Amygdala (tissue), 56 donors: ENCODE measurements at places on chromosomes 1 and 21.
A peak's percentile ranks its signal among the peaks of the same experiment; 100 is the strongest.

GRCh38 chr1:2334883-2335534 lies 56.3 kb downstream of the MORN1 start:
- no peak for DNase-seq

DNA sequence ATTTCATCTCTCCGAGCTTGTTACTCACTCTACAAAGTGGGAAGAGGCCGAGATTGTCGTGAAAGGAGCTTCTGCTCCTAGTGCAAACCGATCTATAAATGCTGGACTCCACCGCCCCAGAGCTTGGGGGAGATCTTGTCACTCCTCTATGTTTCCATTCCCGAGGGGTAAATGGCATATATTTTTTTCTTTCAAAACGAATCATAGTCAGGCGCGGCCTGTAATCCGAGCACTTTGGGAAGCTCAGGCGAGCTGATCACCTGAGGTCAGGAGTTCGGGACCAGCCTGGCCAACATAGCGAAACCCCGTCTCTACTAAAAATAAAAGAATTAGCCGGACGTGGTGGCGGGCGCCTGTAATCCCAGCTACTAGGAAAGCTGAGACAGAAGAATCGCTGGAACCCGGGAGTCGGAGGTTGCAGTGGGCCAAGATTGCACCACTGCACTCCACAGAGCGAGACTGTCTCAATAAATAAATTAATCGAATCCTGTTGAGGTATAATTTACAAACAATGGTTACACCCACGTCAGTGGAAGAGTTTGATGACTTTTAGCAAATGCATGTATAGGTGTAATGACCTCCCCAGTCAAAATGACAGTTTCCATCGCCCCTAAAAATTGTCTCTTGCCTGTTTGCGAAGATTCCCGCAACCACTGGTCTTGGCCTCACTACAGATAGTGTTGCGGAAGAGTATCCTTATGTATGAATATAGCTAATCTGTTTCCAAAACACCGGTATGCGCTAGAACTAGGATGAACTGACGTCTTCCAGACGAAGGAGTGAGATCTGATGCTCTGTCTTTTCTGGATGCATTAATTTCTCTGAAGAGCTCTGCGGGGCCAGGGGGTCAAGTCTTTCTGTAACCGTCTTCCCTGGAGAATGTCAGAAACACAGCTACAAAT lies 840 bp upstream of the HEATR1 start:
- DNase-seq: no peak

- DNase-seq: no peak
These were observed 20.3 kb downstream of the ENO1 start for GRCh38 chr1:8858112-8858668.

- DNase-seq: no peak
These were observed 52.5 kb upstream of the CAMK1G start for GRCh38 chr1:209531006-209531405.

DNA sequence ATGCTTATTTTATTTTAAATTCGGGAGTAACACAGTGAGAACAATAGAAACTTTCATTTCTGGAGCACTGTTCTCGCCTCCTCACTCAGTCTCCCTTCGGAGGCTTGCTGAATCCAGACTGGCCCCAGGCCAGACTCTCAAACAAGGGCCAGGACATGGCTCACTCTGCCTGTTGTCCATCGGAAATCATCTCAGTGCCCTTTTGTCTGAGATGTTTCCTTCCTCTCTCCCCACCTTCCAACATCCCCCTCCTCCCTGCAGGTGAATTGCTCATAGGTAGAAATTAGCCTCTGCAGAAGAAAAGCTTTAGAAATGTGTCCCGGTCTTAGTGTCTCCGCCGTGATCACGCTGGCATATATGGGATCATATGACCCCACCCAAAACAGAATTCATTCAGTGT lies 55.2 kb downstream of the ERG start:
- DNase-seq: no peak

DNA sequence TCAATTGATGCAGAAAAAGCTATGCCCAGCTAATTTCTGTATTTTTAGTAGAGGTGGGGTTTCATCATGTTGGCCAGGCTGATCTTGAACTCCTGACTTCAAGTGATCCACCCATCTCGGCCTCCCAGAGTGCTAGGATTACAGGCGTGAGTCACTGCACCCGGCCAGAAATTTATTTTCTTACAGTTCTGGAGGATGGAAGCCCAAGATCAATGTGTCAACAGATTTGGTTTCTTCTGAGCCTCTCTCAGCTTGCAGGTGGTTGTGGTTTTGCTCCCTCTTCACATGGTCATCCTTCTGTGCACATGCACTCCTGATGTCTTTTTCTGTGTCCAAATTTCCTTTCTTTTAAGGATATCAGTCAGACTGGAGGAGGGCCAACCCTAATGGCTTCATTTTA lies 35.6 kb downstream of the SHCBP1L start:
- DNase-seq: no peak

- no peak for DNase-seq
These were observed 34.9 kb upstream of the LYPLAL1 start for GRCh38 chr1:219138747-219139146.

DNA sequence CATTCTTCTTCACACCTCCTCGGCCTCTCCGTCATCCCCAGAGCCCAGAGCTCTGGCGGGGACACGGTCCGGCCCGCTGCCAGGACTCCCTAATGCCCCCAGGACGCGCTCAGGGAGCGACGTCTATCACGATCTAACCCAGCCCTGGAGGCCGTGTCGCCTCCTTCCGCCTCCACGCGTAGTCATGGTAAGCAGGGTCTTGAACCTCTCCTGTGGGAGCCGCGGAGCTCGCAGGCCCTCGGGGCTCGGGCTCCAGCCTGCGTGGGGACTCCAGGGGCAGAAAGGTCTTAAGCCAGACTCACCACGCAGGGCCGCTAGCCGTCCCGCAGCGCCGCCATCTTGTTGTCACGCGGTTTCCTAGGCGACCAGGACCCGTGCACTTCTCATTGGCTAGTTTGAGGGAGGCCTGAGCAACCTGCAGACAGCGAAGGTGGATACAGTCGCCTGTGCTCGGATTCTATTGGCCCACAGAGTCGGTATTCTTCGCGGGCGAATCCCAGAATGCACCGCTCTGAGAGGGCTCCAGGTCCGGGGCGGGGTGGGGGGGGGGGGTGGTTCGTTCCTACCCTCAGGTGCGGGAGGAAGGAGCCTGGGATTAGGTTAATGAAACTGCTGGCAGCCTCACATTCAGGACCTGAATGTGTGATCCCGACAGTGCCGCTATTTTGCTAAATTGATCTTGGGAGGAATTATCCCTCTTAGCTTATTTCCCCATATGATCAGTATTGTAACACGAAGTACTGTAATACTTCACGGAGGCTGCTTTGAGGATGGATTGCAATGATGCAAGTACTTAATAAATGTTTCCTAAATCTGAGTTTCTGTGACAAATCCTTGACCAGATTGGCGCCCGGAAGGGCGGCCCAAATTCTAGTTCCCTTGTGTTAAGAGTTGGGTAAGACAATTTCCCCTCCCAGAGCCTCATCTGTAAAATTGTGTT lies at the start of gene UBXN11:
Gene UBXN11, minus strand, starts transcription at position 347 of the 940 bp plus-strand sequence. CDS start 3,753 bp downstream, outside the sequence.
- peak; percentile 66 for DNase-seq

DNA sequence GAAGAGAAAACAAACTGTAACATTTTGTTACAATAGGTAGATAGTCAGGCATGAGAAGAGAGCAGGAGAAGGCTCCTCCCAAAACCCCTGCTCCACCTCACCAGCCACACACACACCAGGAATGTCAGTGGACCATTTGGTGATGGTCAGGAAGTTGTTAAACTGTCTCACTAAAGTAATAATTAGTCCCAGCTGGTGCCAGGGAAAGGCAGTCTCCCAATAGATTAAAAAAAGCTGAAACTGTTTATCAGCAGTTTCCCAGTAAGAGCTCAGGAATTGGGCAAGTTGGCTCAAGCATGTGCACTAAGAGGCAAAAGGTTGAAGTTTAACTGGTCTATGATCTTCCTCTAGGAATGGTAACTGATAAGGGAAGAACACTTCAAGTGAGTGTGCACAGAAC lies 249.6 kb downstream of the COL11A1 start:
- no peak for DNase-seq

DNA sequence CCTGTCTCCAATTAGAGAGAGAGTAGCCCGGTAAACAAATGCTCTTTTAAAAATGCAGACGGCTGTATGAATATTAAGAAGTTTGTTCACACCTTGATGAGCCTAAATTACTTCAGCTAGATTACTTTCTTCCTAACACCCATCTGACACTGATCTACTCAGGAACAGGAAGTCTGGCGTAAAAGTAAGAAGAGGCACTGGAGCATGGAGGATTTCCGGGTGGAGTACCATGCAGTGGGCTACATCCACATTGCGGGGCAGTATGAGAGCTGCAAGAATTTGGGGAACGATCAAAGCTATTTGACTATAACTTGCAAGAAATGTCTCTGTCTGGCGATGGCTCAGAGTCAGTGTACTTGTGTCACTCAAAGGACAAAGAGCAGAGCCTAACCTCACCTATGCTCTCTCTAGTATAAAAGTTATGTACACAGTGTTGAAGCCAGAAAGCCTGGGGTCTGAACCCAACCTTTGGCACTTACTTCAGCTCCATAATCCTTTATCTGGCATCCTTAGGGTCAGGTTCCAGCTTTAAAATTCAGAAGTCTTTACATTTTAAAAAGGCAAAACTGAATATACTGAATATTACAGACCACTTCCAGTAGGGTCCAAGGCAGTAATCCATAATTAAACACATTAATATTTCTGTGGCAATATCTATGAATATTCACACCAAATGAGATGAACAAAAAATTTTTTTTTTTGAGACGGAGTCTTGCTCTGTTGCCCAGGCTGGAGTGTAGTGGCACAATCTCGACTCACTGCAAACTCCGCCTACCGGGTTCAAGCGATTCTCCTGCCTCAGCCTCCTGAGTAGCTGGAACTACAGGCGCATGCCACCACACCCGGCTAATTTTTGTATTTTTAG lies 7.9 kb upstream of the GNPAT start:
- DNase-seq: no peak

GRCh38 chr21:30193201-30193600 lies 22.7 kb downstream of the CLDN8 start:
- DNase-seq: no peak
